IMR-90 (cell line): ENCODE measurements at places on chromosomes 5 and 9.

DNA sequence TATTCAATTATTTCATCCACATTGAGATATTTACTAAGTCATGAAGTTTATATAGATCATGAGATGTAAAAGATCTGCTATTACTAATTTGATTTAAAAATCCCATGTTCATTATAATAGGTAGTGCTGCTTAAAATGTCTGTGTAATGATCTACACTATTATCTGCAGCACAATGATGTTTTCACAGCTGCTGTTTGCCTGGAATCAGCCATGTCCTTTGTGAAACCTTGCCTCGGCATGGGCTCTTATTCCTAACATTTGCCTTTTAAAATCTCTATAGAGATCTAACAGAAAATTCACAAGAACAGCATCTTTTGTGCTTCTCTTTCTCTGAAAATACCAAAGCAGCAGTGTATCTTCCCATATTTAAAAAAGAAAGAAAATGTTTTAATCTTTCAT, 444.6 kb downstream of the PTPRD start:
- no peak for DNase-seq

- DNase-seq: no peak
Measured at GRCh38 chr5:12217039-12217438, 312.8 kb upstream of the CTNND2 start.

DNA sequence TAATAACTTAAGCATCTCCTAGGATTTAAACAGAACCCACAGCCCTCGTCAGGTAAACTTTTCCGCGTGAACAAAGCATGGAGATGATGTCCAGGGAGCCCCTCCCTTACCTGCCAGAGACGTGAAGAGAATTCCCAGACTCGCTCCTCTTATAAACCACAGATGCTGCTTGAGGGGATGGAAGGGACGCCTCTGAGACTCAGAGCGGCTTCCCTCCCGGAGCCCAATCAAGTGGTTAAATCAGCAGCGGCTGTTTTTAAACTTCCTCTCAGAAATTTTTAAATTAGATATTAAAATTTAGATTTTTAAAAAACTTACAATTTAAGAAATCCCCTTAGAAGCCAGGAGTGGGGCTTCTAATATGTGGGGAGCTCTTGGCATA, 71.8 kb downstream of the RAPGEF1 start:
- DNase-seq: no peak

DNA sequence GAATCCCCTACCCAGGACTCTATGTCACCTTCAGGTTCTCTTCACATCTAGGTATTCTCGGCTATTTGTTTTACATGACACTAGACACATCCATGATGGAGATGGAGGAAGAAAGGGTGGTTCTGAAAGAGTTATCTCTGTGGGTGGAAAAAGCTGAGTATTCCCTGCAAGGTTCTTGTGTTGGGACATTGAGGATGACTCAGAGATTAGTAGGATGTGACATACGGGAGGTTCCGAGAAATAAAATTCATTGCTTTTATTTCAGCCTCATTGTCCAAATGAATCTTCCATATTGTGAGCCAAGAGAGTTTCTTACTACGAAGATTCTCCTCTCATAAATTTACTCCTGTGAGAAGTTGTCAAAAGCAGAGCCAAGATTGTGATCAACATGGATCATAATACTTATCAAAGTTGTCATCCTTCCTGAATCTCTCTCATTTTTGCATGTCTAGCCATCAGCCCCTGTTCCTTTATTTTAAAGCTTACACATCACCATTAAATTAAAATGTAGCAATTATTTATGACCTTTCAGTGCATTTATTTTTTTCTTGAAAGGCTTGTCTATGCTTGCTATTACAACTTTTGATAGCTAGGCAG, 370.0 kb downstream of the PSAT1 start:
- DNase-seq: peak; percentile 24

GRCh38 chr5:6718718-6719117, 5.5 kb downstream of the TENT4A start:
- no peak for DNase-seq

- no peak for DNase-seq
Measured at GRCh38 chr5:7907612-7908011, 38.7 kb downstream of the MTRR start.

GRCh38 chr5:147075187-147075586, 159.6 kb upstream of the STK32A start:
- DNase-seq: no peak

- no peak for DNase-seq
Measured at GRCh38 chr9:128840524-128840923, 10.9 kb upstream of the SPOUT1 start.
